ENCODE measurements at places on chromosomes 4 and X.
A peak's percentile ranks its signal among the peaks of the same experiment; 100 is the strongest.

GRCh38 chr4:85448906-85449890, 25.8 kb upstream of the ARHGAP24 start:
- DNase-seq, result no peak
- no peaks in the 10 kb centered on the region for H3K36me3 ChIP-seq
- no peak overlapping the region for H3K27ac ChIP-seq
- no peak overlapping the region for H3K4me3 ChIP-seq
- no peaks in the 10 kb centered on the region for H3K4me1 ChIP-seq

DNA sequence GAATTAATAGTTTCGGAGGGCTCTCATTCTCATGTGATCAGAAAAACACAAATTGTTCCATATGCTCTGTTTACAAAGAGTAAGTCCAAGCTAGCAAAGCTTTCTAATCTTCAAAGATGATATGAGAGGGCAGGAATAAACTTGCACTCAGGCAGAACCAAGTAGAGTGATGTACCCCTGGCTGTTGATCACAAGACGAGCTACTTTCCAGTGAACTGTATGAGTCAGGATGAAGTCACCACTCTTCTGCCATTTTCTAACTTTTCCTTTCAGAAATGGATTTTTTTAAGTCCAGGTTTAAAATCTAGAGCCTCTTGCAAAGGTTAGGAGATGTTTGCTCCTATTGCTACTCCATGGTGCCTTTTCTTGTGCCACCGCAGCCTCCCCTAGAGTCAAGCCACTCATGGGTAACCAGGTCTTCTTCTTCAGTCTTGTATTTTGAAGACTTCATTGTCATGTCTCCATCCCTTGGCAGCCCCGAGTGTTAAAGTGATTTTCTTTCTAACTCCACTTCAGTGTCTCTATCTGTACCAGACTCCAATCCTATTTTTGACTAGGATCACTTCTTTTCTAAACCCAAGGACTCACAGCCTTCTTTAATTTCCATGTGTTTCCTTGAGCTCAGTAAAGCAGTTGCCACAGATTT, 171.9 kb upstream of the GALNT7 start:
- H3K27ac ChIP-seq, result no peak overlapping the region
- no peaks in the 10 kb centered on the region for H3K36me3 ChIP-seq
- no peaks in the 10 kb centered on the region for H3K4me1 ChIP-seq
- DNase-seq, result no peak
- peaks cover 7% of the 10 kb centered on the region for H3K27me3 ChIP-seq
- no peak overlapping the region for H3K4me3 ChIP-seq

- DNase-seq, result no peak
- peaks cover 9% of the 10 kb centered on the region for H3K27me3 ChIP-seq
- H3K36me3 ChIP-seq, result no peaks in the 10 kb centered on the region
- no peak overlapping the region for H3K4me3 ChIP-seq
- no peaks in the 10 kb centered on the region for H3K4me1 ChIP-seq
These were observed 192.3 kb downstream of the SPATA18 start for GRCh38 chr4:52243367-52243766.

- H3K4me3 ChIP-seq, result no peak overlapping the region
- no peaks in the 10 kb centered on the region for H3K27me3 ChIP-seq
- no peak overlapping the region for H3K27ac ChIP-seq
- no peaks in the 10 kb centered on the region for H3K36me3 ChIP-seq
These were observed 157.7 kb downstream of the CCNG2 start for GRCh38 chr4:77314697-77315096.

DNA sequence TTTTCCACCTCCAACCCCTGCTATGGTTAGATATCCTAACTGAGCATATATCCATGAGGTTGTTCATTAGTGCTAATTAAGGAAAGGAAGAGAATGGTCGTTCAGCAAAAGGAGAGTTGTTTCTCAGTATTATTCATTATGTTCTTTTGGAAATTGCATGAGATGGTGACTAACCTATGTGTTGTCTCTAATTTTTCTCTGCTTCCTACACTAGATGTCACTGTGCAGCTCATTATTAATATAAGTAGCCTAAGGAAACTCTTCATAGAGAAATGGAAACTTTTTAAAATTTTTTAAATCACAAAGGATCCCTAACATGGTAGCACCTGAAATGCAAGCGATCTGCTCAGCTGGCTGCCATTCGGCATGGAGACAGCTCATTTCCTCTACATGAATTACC, 67.7 kb upstream of the FAM9A start:
- H3K27me3 ChIP-seq, result peaks cover 7% of the 10 kb centered on the region
- no peak overlapping the region for H3K27ac ChIP-seq
- no peak for DNase-seq
- no peaks in the 10 kb centered on the region for H3K36me3 ChIP-seq
- H3K4me3 ChIP-seq, result no peak overlapping the region

DNA sequence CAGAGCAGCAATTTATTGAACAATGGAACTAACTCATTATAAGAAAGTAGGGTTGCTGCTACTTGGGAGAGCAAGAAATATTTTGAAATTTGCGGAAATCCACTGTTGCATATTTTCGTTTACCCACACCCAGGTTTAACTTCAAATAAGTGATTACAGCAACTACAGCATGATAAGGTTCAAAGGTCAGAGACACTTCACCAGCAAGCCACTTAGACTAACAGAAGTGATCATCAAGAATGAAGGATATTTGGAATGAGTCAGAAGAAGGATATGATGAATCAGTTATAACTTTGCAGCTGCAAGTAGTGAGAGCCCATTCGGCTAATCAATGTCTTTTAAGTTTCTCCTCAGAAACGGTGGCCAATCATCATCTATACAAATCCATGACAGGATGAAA, 199.3 kb downstream of the TMA16 start:
- no peak overlapping the region for H3K27ac ChIP-seq
- no peak for DNase-seq
- H3K4me3 ChIP-seq, result no peak overlapping the region
- H3K36me3 ChIP-seq, result peaks cover 1% of the 10 kb centered on the region

GRCh38 chrX:43939187-43939926, 33.8 kb downstream of the NDP start:
- no peaks in the 10 kb centered on the region for H3K4me1 ChIP-seq
- DNase-seq, result no peak
- H3K27ac ChIP-seq, result no peak overlapping the region
- H3K27me3 ChIP-seq, result no peaks in the 10 kb centered on the region
- no peak overlapping the region for H3K4me3 ChIP-seq
- H3K36me3 ChIP-seq, result no peaks in the 10 kb centered on the region

DNA sequence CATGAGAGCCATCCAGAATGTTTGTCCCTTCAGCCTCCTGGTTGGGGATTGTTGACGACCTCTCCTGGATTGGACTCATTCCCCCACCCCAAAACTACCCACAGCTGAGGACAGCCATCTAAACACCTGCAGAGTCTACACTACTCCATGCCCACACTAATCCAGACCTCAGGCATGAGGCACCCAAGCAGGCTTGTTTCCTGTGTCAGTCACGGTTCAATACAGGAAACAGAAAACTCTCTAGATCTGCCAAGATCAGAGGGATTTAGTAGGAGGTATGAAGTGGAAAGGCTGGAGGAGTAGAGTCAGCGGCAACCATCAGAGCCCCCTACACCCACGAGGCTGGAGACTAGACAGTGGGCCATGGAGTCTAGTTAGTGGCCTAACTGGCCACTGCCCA, 37.7 kb downstream of the HAND2 start:
- no peaks in the 10 kb centered on the region for H3K36me3 ChIP-seq
- H3K4me1 ChIP-seq, result peaks cover 6% of the 10 kb centered on the region
- no peak overlapping the region for H3K4me3 ChIP-seq
- H3K27ac ChIP-seq, result no peak overlapping the region
- H3K27me3 ChIP-seq, result peaks cover 18% of the 10 kb centered on the region

- H3K4me1 ChIP-seq, result no peaks in the 10 kb centered on the region
- no peak overlapping the region for H3K4me3 ChIP-seq
- H3K27ac ChIP-seq, result no peak overlapping the region
- no peaks in the 10 kb centered on the region for H3K36me3 ChIP-seq
These were observed 527.1 kb downstream of the STIM2 start for GRCh38 chr4:27387711-27388110.

GRCh38 chr4:155548173-155548572, 118.5 kb upstream of the GUCY1A1 start:
- H3K36me3 ChIP-seq, result no peaks in the 10 kb centered on the region
- peaks cover 2% of the 10 kb centered on the region for H3K27me3 ChIP-seq
- no peaks in the 10 kb centered on the region for H3K4me1 ChIP-seq
- no peak overlapping the region for H3K27ac ChIP-seq

GRCh38 chr4:157012296-157012695, 40.7 kb upstream of the PDGFC start:
- H3K36me3 ChIP-seq, result no peaks in the 10 kb centered on the region
- no peaks in the 10 kb centered on the region for H3K4me1 ChIP-seq
- no peak overlapping the region for H3K4me3 ChIP-seq
- H3K27me3 ChIP-seq, result no peaks in the 10 kb centered on the region
- no peak for DNase-seq

- H3K36me3 ChIP-seq, result peaks cover 7% of the 10 kb centered on the region
- H3K27ac ChIP-seq, result no peak overlapping the region
- H3K4me3 ChIP-seq, result no peak overlapping the region
- peaks cover 7% of the 10 kb centered on the region for H3K4me1 ChIP-seq
- DNase-seq, result no peak
These were observed 23.8 kb downstream of the MSL3 start for GRCh38 chrX:11781734-11782370.

- H3K27me3 ChIP-seq, result no peaks in the 10 kb centered on the region
These were observed 937.6 kb upstream of the SLIT2 start for GRCh38 chr4:19314116-19314515.

DNA sequence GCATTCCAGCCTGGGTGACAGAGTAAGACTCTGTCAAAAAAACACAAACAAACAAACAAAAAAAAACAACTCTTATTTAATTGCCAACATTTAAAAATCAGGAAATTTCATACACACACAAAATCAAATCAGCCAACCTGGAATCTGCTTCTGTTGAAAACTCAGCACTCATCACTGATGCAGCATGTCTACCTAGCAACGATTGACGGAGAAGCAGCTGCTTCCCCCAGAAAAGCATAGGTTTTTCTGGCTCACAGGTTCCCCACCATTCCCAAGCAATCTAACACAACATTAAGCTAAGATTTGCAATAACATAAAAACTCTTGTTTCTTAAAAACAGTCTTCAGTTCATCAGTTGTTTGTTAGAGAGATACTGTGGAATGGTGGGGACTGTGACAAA, 143.6 kb downstream of the DHX15 start:
- no peak overlapping the region for H3K4me3 ChIP-seq
- no peaks in the 10 kb centered on the region for H3K36me3 ChIP-seq
- no peak overlapping the region for H3K27ac ChIP-seq
- no peak for DNase-seq
- H3K4me1 ChIP-seq, result no peaks in the 10 kb centered on the region
- H3K27me3 ChIP-seq, result peaks cover 5% of the 10 kb centered on the region

DNA sequence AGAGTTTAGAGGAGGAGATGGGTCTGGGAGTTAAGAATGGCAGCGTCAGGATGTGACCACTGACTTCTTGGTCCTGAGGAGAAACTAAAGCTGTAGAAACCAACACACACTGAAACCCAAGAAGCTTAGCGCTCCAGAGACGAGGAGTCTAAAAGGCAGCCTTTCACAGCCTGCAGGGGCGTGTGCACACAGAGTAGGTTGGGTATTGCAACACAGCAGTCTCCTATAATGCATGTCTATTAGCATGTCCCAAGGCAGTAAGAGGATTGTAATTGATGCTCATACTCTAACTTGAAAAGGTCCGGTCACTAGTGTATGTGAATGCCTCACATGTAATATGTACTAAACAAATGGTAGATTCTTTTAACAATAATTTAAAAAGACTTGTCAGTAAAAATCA, 57.4 kb downstream of the PTTG2 start:
- H3K27ac ChIP-seq, result peak overlapping the region; percentile 37
- H3K4me1 ChIP-seq, result peaks cover 10% of the 10 kb centered on the region
- H3K4me3 ChIP-seq, result no peak overlapping the region
- no peak for DNase-seq
- peaks cover 29% of the 10 kb centered on the region for H3K36me3 ChIP-seq

DNA sequence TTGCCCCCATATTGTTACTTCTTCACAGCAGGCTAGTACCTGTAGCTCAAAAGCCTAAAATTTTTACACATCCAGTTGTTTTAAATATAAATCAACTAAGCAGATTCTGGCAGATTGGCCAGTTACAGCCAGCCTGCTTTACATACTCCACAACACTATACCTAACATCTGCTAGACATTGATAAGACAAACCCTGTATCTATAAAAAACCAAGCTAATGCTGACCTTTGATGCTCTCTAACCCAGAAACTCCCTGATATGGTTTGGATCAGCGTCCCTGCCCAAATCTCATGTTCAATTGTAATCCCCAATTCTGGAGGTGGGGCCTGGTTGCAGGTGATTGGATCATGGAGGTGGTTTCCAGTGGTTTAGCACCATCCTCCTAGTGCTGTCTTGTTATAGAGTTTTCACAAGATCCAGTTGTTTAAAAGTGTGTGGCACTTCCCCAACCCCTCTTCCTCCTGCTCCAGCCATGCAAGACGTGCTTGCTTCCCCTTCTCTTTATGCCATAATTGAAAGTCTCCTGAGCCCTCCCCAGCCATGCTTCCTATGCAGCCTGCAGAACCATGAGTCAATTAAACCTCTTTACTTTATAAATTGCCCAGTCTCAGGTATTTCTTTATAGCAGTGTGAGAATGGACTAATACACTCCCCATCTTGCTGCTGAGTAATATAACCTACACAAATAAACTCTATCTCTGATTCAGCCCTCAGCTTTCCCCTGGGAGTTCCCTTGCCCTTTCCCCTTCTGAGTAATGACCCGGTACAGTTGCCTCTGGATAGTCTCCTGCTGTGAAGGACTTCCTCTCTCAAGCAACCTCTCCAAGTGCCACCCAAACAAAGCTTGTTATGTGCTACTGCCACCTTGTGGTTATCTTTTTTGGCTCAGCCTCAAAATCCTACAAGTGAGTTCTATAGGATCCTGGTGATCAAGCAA, 39.6 kb downstream of the ZCCHC13 start:
- H3K4me3 ChIP-seq, result no peak overlapping the region
- H3K27me3 ChIP-seq, result peaks cover 6% of the 10 kb centered on the region
- no peaks in the 10 kb centered on the region for H3K36me3 ChIP-seq
- no peak overlapping the region for H3K27ac ChIP-seq
- peak; percentile 56 for DNase-seq
- no peaks in the 10 kb centered on the region for H3K4me1 ChIP-seq

GRCh38 chr4:186606591-186606992, 51.2 kb upstream of the MTNR1A start:
- H3K4me3 ChIP-seq, result no peak overlapping the region
- no peaks in the 10 kb centered on the region for H3K27me3 ChIP-seq
- H3K4me1 ChIP-seq, result no peaks in the 10 kb centered on the region

- no peak overlapping the region for H3K4me3 ChIP-seq
- no peak for DNase-seq
- H3K27ac ChIP-seq, result no peak overlapping the region
- no peaks in the 10 kb centered on the region for H3K36me3 ChIP-seq
- no peaks in the 10 kb centered on the region for H3K4me1 ChIP-seq
These were observed 68.1 kb upstream of the DUSP21 start for GRCh38 chrX:44775726-44776125.

- peaks cover 3% of the 10 kb centered on the region for H3K27me3 ChIP-seq
- no peak overlapping the region for H3K27ac ChIP-seq
- DNase-seq, result no peak
- peaks cover 20% of the 10 kb centered on the region for H3K4me1 ChIP-seq
- no peak overlapping the region for H3K4me3 ChIP-seq
- H3K36me3 ChIP-seq, result no peaks in the 10 kb centered on the region
These were observed 25.2 kb downstream of the IL2 start for GRCh38 chr4:122431351-122431750.

GRCh38 chr4:3200423-3201090, 48.4 kb upstream of the MSANTD1 start:
- no peak overlapping the region for H3K27ac ChIP-seq
- H3K4me1 ChIP-seq, result peaks cover 66% of the 10 kb centered on the region
- no peaks in the 10 kb centered on the region for H3K27me3 ChIP-seq
- H3K4me3 ChIP-seq, result no peak overlapping the region
- H3K36me3 ChIP-seq, result peaks cover 17% of the 10 kb centered on the region
- DNase-seq, result no peak

GRCh38 chr4:177461606-177462005, 19.4 kb upstream of the AGA start:
- no peaks in the 10 kb centered on the region for H3K27me3 ChIP-seq
- H3K4me3 ChIP-seq, result no peak overlapping the region
- no peak for DNase-seq
- no peak overlapping the region for H3K27ac ChIP-seq

All from naive thymus-derived CD8-positive, alpha-beta T cell (primary cell).